Fibroblast of pulmonary artery (primary cell): ENCODE measurements at places on chromosomes 16 and 17.

DNA sequence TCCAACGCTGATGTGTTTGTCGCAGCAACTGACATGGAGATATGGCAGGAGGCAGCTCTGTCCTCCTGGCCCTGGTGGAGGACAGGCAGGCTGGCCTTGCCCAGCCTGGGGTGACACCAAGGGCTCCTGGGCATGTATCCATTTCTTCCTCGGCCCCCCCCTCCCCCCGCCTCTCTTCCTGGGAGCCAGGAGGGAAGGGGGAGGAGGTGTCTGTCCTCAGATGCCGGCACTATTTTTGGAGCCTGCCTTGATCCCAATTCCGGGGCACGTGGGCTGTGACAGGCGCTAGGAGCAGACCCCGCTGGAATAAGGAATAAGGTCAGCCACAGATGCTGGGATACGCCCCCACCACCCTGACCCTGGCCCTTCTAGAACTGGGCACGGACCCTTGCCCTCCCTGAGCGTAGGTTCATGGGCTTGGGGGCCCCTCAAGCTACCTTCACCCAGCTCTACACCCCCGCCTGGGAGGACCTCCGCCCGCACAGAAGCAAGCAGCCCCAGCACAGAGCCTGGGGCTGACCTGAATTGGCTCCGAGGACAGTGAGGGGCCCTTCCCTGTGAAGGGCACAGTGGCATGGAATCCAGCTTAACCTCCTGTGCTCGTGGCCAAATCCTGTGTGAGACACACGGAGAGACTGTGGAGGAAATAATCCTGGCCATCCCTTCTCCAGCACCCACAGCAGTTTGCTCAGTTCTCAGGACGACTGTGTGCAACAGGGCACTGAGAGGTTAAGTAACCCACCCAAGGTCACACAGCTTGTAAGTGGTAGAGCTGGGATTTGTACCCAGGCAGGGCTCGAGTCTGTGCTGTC lies 24.1 kb downstream of the SEC14L5 start:
- DNase-seq = no peak

GRCh38 chr17:51842763-51843162 lies 315.8 kb downstream of the CA10 start:
- DNase-seq = no peak

DNA sequence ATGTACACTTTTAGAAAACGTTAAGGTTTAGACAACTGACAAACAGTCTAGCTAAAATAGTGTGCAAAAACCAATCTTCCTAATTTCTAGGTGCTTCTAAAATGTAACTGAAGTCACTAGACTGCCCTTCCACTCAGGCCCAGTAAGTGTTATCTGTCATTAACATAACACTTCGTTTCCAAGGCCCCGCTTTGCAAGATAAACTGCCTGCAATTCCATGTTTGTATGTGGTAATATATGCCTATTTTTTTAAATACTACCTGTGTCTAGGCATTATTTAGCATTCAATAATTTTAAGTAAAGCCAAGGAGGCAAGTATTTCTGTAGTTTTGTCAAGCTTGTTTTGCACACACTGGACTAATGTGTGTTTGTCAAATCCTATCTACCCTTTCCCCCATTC lies 3.2 kb downstream of the USP32 start:
- DNase-seq = no peak

- DNase-seq = peak; percentile 6
Measured at GRCh38 chr17:5331506-5331905, 49.4 kb downstream of the RABEP1 start.

GRCh38 chr16:12387311-12387710 lies 410.8 kb downstream of the SNX29 start:
- DNase-seq = no peak

GRCh38 chr16:88722784-88723506 lies 16.6 kb downstream of the CTU2 start:
- DNase-seq = no peak

DNA sequence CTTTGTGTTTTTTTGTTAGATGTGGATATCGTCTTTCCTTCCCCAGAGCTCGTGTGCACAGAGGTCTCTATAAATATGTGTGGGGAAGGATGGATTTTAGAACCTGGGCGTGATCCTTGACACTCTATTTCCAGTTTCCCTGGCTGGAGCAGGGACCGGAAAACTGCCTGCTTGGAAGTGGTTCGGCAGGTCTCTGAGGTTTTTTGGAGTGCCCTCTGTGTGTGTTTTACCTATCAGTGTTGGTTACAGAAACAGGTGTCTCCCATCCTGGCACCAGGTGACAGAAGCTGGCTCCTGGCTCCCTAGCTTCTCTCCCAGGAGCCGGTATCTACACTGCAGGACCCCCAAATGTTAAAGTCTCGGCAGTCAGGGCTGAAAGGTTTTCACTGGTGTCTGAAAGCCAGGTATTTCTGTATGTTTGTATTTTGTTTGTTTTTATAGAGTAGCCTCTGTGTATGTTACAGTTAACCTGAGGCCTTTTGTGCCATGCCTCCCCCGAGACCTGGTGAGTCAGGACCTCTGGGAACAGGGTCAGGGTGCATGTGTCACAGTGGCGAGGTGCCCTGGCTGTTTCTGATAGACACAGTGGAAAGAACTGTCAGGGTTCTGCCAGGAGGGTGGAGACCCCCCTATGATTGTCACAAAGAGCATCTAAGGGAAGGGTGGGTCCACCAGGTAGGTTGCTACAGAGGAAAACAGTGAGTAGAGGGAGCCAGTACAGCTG lies 31.3 kb downstream of the ZC3H18 start:
- DNase-seq = no peak

GRCh38 chr17:44828919-44829522 lies 1.1 kb downstream of the GJC1 start:
- DNase-seq = peak; percentile 42

- DNase-seq = peak; percentile 29
Measured at GRCh38 chr17:38703742-38704605, 1.1 kb upstream of the MLLT6 start.

- DNase-seq = no peak
Measured at GRCh38 chr16:75208242-75208825, 1.4 kb upstream of the CTRB2 start.

DNA sequence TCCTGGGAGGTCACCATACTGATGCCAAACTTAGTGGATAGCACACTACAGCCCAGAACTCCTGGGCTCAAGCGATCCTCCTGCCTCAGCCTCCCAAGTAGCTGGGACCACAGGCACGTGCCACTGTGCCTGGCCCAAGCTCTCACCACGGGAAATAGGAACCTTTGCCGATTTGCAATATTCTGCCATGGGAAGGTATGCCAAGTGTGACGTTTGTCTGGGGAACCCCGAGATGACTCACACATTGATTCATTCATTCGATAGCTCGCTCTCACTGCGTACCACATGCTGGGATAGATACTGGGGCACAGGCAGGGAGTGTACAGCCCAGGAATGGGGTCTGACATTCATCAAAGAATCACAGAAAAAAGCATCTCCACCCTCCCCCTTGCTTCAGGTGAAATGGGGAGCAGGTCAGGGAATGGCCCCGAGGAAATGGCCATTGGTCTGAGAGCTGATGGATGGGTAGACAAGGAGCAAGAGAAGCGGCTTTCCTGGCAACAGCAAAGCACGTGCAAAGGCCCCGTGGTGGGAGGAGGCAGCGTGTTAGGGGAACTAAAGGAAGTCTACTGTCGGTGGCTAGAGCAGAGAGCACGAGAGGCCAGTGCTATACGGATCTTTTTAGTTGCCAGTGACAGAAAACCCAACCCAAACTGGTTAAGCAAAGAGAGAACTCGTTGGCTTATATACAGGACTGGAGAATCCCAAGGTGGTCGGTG lies 44.1 kb downstream of the DNAH17 start:
- DNase-seq = peak; percentile 59

DNA sequence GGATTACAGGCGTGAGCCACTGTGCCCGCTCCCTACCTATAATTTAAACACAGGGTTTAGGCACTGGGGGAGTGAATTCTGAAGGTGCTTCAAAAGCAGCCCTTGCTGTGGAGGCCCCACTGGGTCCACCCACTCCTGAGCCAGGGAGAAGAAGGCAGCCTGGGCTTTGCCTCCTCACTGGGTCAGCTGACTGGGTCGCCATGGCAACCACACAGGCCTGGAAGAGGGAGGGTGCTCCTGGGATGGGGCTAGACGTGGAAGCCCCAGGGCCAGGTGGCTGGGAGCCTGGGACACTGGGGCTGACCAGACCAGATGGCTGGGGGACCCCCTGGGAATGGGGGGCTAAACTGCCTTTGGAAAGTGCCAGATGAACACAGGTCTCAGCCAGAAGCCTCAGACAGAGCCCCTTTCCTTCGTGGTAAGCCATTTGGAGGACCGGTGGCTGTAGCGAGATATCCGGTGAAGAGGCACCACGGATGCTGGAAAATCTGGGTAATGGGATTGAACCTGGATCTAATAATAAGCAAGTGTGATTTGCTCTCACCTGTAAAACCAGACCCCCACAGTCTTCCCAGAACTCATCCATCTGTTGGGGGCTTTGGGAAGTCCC lies 32.9 kb downstream of the TRARG1 start:
- no peak for DNase-seq

DNA sequence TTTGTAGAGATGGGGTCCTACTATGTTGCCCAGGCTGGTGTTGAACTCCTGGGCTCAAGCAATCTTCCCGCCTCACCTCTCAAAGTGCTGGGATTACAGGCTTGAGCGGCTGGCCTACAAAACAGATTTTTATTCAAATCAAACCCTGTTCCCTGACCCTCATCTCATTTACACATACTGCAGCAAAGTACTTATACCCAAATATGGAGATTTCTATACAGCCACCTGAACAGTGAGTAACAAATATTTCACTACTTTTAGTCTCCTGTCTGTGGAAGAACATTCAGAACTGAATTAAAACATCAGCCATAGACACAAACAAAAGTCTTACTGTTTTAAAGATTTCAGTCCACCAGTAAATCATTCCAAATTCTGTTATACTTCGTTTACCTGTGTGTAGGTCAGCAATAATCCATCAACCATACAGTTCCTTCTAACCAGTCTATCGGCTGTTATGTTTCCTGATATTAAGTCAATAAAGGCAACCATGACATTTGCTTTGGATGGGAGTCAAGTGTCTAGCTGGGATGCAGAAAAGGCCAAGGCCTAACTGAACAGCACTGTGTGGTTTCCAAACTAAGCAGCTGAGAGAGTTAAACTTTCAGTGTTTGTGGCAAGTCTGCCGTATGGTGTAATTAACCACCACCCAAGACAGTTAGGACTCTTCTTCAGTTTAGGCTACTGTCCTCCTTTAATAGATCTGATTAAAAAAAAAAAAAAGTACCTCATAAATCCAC lies 22.3 kb downstream of the ERN1 start:
- DNase-seq = no peak

DNA sequence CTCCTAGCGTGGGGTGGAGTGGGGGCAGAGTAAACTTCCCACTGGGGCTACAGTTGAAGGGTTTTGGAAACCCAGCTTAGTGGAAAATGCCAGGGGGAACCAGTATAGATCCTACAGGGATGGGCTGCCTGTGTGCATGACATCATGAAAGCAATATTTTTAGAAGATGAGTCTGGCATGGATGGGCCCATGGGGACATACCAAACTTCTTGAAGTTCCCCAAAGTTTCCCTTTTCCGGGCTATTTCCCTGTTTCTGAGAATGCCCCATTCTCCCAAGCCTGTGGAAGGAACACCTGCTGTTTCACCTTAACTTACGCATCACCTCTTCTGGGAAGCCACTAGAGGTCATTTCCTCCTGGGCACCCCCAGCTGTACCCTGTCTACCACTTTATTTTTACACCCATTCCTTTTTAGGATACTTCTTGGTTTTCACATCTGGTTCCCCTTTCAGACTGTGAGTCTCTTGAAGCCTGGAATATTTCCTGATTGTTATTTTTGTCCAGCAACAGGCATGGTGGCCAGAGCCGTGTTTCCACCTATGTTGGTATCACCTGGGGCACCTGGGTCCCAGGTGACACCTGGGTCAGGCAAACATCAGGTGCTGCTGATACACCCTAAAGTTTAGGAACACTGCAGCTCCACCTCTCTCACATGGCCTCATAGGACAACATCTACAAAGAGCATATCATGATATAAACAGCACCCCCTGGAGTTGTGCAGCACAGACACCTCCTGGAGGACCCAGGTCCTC lies 9.8 kb downstream of the SOCS3 start:
- no peak for DNase-seq

DNA sequence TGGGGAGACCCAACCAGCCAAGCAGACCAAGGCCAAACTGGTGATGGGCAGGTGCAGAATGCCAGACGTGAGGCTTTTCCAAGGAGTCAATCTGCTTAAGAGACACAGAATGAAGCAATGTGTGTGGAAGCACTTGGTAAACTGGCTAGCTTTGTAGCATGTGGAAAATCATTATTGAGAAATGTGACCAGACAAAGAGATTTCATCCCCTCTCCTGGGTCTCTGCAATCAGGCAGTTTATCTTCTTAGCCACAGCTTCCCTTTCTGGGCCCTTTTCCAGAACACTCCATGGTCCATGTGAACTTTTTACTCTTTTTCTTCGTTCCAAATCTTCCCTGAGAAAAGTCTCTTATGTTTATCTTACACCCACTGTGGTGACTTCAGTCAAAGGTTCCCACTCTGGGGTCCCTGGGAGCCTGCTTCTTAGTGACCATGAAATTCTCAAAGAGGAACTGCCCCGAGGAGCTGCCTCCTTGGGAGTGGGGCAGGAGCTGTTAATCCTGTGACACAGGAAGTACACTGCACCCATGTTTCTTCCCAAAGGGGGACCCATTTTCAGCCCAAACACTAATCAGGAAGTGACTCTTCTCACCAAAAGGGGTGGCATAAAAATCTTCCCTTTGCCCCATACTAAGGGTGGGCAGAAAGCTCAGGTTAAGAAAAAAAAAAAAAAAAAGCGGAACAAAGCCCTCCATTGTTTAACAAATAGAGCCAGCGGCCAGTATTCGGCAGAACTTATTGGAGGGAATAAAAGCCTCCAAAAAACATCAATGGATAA lies 346.2 kb upstream of the ASIC2 start:
- DNase-seq = no peak

DNA sequence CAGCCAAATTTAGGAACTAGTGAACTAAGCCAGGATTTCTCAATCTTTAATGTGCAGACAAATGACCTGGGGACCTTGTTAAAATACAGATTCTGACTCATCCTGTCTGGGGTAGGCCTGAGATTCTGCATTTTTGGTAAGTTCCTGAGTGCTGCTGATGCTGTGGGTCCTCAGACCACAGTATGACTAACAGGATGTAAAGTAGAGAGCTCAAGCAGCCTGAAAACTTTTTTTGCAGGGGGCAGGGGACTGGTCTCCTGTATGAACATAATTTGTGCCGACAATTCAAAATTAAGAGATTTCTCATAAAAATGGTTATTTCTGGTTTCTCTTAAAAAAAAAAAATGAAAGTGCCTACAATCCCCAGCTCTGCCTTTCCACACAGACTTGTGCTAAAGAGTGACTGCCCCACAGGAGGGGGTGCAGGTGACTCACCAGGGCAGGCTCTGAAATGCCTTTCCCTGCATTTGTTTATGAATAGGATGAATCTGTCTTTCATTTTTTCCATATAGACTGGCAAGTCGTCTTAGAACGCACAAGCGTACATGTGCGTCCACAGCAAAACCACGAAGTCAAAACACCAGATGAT lies 271.5 kb downstream of the PHKB start:
- DNase-seq = peak; percentile 83

- peak; percentile 71 for DNase-seq
Measured at GRCh38 chr17:75753514-75754377, 11.2 kb downstream of the GALK1 start.

GRCh38 chr17:71980171-71980570 lies 140.6 kb upstream of the SOX9 start:
- no peak for DNase-seq
